Aorta (tissue), 5 donors: ENCODE measurements at places on chromosomes 2 and 18. TPM values are rescaled to one million over a fixed set of nuclear protein-coding genes. Genes with fewer than 3 reads are reported as not detected.

MAPK4 gene
- 4.2 TPM for total RNA-seq

CNDP1 gene
- not detected for total RNA-seq

CDH20 gene
- not detected for total RNA-seq

KRTCAP3 gene
- 1.8 TPM for total RNA-seq

SATB2 gene
- 14.5 TPM for total RNA-seq

ST6GAL2 gene
- 107 TPM for total RNA-seq

TCF23 gene
- total RNA-seq = 0.39 TPM

STARD6 gene
- total RNA-seq = not detected

SALL3 gene
- total RNA-seq = 0.06 TPM

DOCK10 gene
- total RNA-seq = 53.2 TPM

THSD7B gene
- total RNA-seq = 5.1 TPM

NAT8 gene
- total RNA-seq = not detected

LGALSL gene
- 26.8 TPM for total RNA-seq

MDH1B gene
- 0.29 TPM for total RNA-seq

SCN1A gene
- total RNA-seq = not detected

HOXD4 gene
- total RNA-seq = 9.8 TPM

LYPD6 gene
- 0.23 TPM for total RNA-seq
